ENCODE measurements at places on chromosomes 12 and 14.

GRCh38 chr12:122166422-122167349, 7.3 kb downstream of the IL31 start:
- DNase-seq, result no peak

DNA sequence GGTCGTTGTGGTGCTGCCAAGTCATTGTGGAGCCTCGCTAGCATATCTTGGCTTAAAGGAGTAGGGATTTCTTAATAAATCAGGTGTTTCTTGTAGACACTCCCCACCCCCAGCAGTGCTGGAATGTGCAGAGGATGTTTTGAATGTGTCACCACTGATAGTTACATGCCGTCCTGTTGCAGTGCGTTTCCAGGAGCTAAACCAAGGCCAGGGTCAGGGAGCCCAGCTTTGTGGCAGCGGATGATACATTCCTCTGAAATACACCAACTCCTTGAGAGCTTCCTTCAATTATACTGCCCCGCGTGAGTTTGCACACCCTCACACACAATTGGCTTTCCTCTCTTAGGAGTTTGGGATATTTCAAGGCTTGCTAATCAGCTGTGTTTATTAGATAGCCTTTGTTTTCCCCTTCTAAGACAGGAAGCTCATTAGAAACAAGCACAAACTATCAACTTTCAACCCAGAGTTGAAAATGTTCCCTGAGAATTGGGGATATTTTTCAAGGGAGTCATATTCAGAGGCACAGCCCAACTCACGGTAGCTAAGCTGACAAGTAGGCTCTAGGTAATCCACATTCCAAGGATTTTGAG, 154.9 kb downstream of the C12orf75 start:
- no peak for DNase-seq

DNA sequence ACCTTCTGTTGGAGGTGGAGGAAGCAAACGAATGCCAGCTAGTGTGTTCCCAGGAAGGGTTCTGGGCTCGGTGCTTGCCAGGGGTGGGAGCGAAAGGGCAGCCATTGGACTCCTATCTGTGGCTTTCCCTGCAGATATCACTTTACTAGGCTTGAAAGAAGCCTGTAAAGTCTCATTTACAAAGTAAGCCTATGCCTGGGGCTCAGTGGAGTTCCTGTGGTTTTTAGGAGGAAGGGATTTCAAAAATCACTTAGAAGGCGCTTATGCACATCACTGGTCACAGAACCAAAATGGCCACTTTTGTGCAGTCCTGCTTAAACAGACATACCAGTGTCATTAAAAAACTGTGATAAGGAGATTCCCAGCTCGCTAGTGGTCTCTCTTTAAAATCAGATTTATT, 22.7 kb downstream of the CLMN start:
- DNase-seq, result no peak

DNA sequence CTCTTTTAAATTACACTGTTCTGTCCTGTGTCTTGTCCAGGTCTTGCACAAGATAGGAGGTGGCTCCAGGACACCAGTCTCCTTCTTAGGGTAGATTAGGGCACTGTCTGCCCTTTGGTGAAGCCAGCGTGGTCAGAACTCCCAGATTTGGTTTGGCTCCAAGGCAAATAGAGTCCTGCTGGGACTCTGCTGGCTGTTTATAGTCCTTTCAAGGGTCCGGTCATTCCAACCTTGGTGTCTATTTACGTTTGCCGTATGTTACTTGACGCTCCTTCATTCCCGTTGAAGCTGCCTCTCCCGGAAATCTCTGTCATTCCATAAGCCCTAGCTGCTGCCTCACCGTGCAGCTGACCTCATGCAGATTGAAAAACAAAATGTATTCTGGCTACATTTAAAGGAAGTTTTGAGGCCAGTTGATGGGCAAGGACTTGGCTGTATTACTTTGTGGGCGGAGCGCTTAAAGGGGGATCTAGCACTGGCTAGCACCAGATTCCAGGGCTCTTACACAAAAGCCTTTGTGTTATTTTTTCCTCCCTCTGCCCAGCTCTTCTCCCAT, 180.6 kb downstream of the AKAP6 start:
- DNase-seq, result no peak

- DNase-seq, result no peak
These were observed 18.9 kb upstream of the ATP5MC2 start for GRCh38 chr12:53694756-53695151.

- no peak for DNase-seq
These were observed 8.9 kb downstream of the TOGARAM1 start for GRCh38 chr14:44970907-44971306.

DNA sequence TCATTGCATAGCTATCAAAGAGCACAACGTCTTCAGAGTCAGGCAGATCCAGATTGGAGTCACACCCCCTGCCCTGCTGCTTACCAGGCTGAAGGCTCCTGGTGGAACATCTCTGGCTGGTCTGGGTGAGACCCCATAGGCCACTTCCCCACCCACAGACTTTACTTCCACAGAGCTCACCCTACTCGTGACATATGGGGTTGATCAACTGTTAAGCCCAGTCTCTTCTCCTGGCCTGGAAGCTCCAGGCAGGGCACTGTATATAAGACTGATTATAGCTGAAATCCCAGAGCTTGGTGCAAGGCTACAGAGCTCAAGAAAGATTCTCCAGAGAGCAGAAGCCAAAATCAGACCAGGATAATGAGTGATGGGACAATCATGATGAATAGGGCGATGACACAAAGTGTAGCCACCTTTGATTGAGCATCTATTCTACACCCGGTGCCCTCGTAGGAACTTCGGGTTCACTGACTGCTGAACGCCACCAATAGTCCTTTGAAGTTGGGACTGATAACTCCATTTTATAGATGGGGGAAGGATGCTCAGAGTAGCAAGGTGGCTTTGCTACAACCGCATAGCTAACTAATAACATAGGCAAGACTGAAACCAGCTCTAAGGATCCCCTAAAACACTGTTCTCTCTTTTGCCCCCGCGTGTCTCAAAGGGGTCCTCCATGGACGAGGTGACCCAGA, 287.8 kb downstream of the BCL11B start:
- no peak for DNase-seq
